ENCODE measurements at places on chromosomes 6 and 20. TPM values are rescaled to one million over a fixed set of nuclear protein-coding genes. Genes with fewer than 3 reads are reported as not detected.

The NFATC2 gene
- total RNA-seq = 12.5 TPM

The CST3 gene
- total RNA-seq = 737 TPM

The RIPOR3 gene
- total RNA-seq = 8.3 TPM

The KHDC1L gene
- total RNA-seq = not detected

The HTR1E gene
- not detected for total RNA-seq

The IMPG1 gene
- not detected for total RNA-seq

The ACTL10 gene
- total RNA-seq = not detected

The NUDT3 gene
- total RNA-seq = 23.8 TPM

The CCN5 gene
- total RNA-seq = not detected

The GNMT gene
- total RNA-seq = 21.3 TPM

The AHCY gene
- 32.7 TPM for total RNA-seq

The BPIFB4 gene
- total RNA-seq = not detected

The MICB gene
- total RNA-seq = 0.29 TPM

The SMIM28 gene
- total RNA-seq = not detected

The CALHM5 gene
- 1.6 TPM for total RNA-seq

The STAU1 gene
- 53.7 TPM for total RNA-seq

The ZFP57 gene
- total RNA-seq = not detected

The ANGPT4 gene
- total RNA-seq = not detected

The RSPO3 gene
- total RNA-seq = 8.5 TPM

The CRISP3 gene
- not detected for total RNA-seq

The GJA1 gene
- 0.29 TPM for total RNA-seq

The EEF1A2 gene
- not detected for total RNA-seq

The SMAP1 gene
- total RNA-seq = 45.2 TPM

The HLA-DRA gene
- total RNA-seq = 42.0 TPM

The C20orf96 gene
- 23.9 TPM for total RNA-seq

The FLOT1 gene
- 40.6 TPM for total RNA-seq

The SPTLC3 gene
- 1.9 TPM for total RNA-seq

The DEFB118 gene
- not detected for total RNA-seq

The RHAG gene
- total RNA-seq = not detected

The RIPOR2 gene
- 19.3 TPM for total RNA-seq

The SLC22A16 gene
- total RNA-seq = not detected

The MCHR2 gene
- total RNA-seq = 0.37 TPM

The RPL10A gene
- 584 TPM for total RNA-seq

The TSHZ2 gene
- 20.5 TPM for total RNA-seq

The RIMS1 gene
- total RNA-seq = 45.2 TPM

The PAX1 gene
- not detected for total RNA-seq

The SERINC3 gene
- total RNA-seq = 84.6 TPM

The XKR7 gene
- under 0.01 TPM for total RNA-seq

The NRSN1 gene
- total RNA-seq = not detected

The MTFR2 gene
- not detected for total RNA-seq

The MOG gene
- not detected for total RNA-seq

The NOX3 gene
- not detected for total RNA-seq

The SLCO4A1 gene
- 4.8 TPM for total RNA-seq

The RNF39 gene
- total RNA-seq = not detected

The SSTR4 gene
- not detected for total RNA-seq

The CDH4 gene
- total RNA-seq = 2.2 TPM

The TMEM74B gene
- total RNA-seq = not detected

The TPX2 gene
- total RNA-seq = 7.6 TPM

All from stomach (tissue), 19 donors.